Stimulated activated CD4-positive, alpha-beta T cell treated with anti-CD3 and anti-CD28 coated beads, Interleukin-15, amount 100 ng/mL, for 24 hours (primary cell): ENCODE measurements at places on chromosomes 3 and 15.
A peak's percentile ranks its signal among the peaks of the same experiment; 100 is the strongest.

DNA sequence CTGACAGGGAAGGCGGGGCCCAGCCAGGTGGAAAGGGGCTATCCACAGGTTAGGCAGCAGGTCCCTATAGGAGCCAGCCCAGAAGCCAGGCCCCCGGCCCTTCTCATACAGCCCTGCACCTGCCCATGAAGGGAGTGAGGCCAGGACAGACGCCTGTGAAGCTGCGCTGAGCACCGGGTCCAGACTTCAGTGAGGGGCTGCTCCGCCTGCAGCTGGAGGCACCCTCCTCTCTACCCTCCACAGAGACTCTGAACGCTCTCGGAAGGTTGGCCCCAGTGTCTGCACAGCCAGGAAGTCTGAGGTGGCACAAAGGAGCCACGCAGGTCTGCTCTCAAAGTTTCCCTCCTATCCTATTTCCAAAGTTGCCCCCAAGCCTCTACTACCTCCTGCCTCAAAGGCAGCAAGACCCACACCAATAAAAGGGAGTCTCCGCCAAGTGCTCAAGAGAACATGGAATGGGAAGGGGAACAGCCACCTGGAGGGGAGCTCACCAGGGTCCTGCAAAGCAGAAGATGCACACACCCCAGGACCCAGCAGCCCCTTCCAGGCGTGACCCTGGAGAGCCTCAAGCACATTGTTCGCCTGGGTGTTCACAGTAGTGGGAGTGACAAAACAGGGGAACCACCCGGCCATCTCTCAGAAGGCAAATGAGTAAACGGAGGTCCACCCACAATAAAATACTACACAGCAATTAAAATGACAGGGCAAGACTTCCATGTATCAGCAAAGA, 19.5 kb downstream of the XXYLT1 start:
- DNase-seq: peak; percentile 42

- no peak for DNase-seq
Observed at GRCh38 chr3:141392897-141393734, 24.8 kb downstream of the ZBTB38 start.

DNA sequence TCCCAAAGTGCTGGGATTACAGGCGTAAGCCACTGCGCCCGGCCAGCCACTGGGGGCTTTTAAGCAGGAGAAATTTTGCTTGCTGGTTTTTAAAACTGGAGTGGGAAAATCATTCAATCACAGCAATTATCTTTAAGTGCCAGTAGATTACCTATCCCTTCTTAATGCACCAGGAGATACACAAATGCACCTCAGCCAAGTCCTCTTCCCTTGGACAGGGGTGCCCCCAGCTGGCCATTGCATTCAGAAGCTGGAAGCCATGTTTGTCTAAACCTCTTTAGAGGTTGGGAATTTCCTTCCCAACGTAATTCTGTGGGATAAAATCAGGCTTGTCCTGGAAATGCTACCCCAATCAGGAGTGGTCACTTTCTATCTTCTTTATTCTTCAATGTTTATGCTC, 26.6 kb downstream of the MIX23 start:
- DNase-seq: peak; percentile 5

DNA sequence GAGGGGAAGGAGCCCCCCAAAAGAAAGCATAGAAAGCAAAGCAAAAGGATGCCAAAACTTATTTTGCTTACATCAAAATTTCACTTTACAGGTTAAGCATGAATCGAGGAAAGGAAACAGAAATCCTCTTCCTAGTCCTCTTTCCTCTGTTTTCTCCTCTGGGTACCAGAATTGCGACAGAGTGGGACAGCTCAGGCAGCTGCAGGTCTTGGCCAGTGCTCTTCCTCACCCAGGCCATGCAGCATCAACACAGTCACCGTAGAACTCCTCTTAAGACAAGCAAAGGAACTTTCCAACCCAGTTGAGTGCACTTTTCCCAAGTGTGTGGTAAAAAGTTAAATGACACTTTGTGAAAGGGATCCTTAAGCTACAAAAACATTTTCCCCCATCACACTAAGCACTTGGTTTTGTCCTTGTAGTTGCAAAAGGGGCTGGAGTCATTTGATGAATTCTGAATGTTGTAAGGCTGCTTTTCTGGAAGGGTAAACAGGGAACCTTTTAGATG, 45.9 kb upstream of the MEX3B start:
- DNase-seq: no peak

DNA sequence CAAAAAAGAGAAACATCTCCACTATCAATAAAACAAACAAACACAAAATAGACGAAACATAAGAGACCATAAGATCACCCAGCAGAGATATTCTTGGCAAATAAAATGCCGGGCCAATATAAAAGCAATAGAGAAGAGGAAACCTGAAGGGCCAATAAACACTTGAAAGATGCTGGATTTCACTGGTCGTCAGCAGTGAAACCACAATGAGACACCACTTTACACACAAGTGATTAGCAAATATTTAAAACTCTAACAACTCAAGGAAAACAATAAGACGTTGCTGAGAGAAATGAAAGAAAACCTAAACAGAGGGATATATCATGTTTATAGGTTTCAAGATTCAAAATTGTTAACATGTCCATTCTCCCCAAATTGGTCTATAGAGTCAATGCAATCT, 148.5 kb downstream of the WDR76 start:
- no peak for DNase-seq

GRCh38 chr3:151925419-151925818, 52.0 kb downstream of the SUCNR1 start:
- peak; percentile 14 for DNase-seq
